ENCODE measurements at places on chromosomes 12 and 14. TPM values are rescaled to one million over a fixed set of nuclear protein-coding genes. Genes with fewer than 3 reads are reported as not detected.
A peak's percentile ranks its signal among the peaks of the same experiment; 100 is the strongest.

DNA sequence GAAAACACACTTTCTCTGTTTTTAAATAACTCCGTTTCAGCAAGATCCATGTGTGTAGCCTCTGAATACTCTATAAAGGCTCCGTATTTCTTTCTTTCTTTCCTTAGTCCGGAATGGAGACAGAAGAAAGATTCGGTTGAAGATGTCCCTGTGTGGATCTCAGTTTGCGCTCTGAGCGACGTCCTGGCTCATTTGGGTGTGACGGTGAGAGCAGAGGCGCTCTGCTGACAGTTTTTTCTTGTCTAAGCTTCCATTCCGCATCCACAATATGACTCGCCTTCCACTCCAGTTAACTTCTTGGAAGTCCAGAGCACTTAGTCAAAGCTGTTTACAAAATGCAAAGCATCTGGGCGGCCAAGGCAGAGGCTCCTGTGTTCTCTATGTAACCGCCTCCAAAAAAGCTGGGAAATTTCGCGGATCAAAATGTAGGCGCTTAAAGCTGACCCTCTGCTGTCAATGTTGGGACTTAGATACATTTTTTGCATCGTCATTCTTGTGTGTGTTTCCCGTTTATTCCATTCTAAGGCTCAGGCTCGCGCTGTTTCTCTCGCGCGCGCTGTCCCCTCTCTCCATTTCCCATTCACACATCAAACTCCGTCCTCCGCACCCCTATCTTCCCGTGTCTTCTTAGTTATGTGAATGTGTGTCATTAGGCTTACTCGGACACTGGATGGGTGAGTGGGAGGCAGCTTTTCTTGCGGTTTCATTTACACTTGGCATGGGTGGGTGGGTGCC, 880 bp upstream of the FLRT2 start:
- DNase-seq, result no peak

- no peak for DNase-seq
These were observed 183.1 kb downstream of the EMP1 start for GRCh38 chr12:13379531-13380188.

DNA sequence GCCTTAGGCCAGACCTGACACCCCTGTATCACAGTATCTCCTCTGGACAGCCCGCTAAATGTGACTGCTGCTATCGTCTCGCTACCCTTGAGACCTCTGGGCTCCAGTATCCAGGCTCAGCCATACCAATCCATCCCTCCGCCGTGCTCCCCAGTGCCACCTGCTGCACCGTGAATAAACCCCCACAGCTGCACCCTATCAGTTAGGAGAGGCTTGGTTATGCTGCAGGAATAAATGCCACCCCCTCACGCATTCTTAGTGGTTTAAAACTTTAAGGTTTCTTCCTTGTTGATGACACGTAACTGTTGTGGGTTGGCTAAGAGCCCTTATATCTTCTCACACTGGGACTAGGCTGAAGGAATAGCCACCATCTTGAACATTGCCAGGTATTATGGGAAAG, 12.1 kb downstream of the CCDC63 start:
- no peak for DNase-seq

GRCh38 chr12:2094597-2094996, 41.8 kb downstream of the CACNA1C start:
- no peak for DNase-seq

DNA sequence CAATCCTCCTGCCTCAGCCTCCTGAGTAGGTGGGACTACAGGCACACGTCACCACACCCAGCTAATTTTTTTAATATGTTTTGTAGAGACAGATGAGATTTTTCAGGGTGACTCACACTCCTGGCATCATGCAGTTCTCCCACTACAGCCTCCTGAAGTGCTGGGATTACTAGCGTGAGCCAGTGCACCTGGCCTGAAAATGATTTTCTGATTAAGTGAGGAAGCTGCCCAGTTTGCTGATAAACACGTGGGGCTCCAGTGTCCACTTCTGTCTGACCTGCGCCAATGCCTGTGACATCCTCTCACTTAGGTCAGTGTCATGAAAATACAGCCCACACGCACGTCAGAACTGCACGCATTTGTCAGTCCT, 37.0 kb upstream of the SFSWAP start:
- DNase-seq, result peak; percentile 20

DNA sequence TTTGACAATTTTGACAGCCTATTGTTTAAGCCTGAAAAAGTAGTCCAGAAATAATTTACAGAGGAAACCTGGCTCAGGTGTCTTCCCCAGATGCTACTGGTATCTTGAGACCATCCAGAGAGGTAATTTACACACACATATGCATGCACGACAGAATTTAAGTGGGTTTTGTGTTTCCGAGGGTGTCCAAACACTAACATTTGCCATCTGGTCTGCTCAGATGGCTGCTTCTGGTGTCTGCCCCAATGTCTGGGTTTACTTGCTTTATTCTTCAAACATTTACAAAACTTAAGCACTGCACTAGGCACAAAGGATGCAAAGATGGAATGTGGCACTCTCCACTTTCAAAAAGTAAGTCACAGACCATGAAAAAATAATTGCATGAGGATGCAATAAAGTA, 226.6 kb upstream of the EGLN3 start:
- DNase-seq, result no peak

DNA sequence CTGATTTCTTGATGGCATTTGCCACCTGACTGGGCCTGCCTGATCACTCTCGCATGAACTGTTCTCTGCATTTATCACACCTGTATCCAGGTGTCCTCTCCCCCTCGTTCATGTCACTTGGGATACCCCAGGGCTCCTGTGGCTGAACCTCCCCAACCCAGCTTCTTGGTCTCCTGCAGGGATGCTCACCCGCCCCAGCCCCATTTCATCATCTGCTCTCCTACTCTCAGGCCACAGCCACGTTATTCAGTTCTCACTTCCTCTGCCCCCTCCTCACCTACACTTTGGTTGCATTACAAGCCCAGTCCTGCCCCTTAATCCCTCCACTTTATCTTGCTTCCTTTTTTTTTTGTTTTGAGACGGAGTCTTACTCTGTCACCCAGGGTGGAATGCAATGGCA, 35.5 kb downstream of the TMBIM6 start:
- DNase-seq, result peak; percentile 35

- no peak for DNase-seq
These were observed 35.9 kb upstream of the EGLN3 start for GRCh38 chr14:33986804-33987203.

DNA sequence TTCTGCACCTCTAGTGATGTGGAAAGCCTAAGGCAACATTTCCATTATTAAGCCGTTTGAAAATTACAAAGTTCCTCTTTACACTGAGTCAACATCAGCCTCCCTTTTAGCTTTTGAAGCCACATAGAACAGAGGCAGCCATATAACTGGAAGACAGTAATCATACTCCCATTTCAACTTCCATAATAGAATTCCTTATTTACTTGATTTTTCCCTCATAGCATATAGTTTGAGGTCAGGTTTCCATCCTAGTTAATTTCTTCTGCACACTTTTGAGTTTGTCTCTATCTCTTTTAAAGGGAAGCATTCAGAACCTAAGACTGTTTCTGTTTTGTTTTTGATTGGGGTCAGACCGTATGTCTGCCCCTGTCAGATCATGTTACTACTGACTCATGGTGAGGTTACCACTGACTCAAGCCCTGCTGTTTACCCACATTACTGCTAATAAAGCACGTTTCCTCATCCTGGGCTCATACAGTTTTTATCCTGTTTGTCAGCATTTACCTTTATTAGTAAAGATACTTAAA, 161.0 kb downstream of the SLC38A4 start:
- DNase-seq, result no peak

The ZBTB39 gene
- 3.6 TPM for total RNA-seq

Data from mesenteric fat pad (tissue), 1 donor.